ENCODE measurements at places on chromosomes 4 and X.

DNA sequence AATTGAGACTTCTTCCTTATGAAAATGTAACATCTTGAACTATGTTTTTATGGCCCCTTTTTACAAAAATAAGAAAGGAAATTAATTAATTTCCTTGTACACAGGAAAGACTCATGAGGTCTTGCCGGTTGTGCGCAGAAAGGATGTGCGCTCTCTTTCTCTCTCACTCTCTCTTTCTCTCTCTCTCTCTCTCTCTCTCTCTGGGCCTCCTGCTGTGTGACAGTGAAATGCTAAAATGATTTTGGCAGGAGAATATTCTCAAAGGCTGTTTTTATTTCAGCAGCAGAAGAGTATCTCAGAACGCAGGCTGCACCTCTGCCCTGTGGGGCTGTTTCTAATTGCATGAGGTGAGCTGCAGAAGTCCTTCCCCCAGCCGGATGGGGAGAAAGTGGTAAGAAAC lies 349.0 kb downstream of the MID1IP1 start:
- DNase-seq: no peak

DNA sequence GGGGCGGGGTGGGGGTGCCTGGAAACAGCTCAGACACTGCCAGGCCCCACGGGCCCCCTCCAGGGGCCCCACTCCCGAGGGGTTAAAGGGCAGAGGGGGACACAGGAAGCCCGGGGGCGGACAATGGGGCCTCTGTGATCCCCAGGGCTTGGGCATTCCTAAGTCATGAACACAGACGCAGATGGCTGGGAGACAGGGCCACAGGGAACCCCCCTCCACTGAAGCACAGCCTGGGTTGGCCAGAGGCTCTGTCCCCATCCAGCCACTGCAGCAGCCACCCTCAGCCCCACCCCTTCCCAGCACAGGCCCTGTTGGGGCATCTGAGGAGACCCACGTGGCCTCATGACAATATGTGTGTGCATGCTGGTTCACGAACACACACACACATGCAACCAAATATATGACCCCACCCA lies 3.9 kb downstream of the L1CAM start:
- DNase-seq: no peak

- DNase-seq: no peak
These were observed 164.6 kb downstream of the PRKX start for GRCh38 chrX:3548765-3549391.

GRCh38 chr4:82284475-82284857 lies 89.3 kb downstream of the HNRNPD start:
- no peak for DNase-seq

DNA sequence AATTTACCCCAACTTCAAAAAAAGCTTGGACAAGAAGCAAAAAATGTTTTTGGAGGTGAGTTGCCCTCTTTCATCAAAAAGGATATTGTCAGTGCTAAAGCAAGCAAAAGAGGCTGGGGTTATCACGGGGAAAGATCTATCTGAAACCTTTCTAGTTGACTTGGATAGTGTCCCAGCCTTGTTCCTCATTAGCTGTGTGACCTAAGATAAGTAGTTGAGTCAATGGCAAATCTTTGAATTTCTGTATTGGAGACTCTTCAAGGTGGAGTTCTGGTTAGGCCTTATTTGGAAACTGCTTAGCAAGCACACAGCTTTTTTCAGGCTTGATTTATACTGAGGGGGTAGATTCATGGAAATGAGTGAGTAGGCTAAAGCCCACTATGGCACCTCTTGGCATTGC lies 271.6 kb downstream of the GRIA3 start:
- no peak for DNase-seq

GRCh38 chrX:17703201-17703600 lies 34.1 kb upstream of the SCML1 start:
- no peak for DNase-seq

GRCh38 chr4:7294176-7294756 lies 101.9 kb downstream of the SORCS2 start:
- no peak for DNase-seq

- DNase-seq: no peak
These were observed 175.7 kb upstream of the MXRA5 start for GRCh38 chrX:3522101-3522650.

DNA sequence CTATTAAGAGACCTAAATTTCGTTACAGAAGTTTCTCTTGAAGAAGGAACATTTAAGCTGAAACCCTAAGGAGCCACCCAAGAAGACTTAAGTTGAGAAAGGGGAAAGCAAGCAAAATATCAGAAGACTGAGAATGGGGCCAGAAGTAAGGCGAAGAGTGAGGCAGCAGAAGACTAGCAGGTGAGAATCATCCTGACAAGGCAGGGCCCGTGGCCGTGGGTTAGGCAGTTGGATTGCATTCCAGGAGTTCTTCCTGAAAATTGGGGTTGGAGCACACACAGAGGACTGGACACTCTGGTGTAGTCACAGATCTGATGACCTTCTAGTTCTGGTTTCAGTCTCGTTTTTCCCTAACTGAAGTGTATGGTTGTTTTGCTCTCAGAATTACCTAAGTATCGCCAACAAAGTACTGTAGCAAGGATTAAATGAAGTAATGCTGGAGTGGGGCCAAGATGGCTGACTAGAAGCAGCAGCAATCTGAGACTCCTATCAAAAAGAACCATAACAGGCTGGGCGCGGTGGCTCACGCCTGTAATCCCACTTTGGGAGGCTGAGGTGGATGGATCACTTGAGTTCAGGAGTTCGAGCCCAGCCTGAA lies 94.4 kb upstream of the GUCY1A1 start:
- no peak for DNase-seq

DNA sequence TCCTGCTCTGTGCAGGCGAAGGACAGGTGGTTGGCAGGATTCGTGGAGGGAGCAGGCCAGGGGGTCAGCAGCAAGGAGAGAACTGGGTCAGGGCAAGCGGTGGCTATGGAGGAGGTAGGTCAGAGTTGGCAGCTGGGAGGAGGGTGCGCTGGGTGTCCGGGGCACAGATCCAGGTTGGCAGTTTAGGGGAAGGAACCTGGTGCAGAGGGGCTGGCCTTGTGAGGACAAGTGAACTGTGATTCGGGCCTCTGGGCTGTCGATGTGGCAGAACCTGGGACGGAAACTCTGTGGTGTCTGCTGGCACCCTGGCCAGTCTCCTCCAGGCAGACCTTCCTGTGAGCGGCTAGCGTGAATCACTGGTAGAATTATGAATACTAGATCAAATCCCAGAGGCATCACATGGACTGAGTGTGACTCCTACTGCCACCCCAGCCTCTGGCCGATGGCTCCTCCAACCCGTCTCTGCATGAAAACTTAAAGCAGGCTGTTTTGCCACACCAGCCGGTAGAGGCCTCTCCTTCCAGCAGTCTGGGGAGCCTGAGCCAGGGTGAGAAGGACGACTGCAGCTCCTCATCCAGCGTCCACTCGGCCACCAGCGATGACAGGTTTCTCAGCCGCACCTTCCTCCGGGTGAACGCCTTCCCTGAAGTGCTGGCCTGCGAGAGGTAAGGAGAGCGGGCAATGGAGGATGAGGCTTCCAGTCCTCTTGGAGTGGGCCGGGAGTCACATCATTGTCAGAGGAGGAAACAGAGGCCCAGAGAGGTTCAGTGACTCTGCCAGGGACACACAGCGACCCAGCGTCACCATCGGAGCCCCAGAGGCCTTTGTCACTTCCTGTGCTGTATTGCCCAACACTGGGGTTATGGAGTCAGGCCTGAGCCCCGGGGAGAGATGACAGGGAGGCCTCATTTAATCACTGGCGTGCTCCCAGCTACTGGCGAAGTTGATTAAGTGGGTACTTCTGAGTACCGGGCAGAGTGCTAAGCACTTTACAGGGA lies 20.3 kb downstream of the EVC start:
- DNase-seq: no peak

DNA sequence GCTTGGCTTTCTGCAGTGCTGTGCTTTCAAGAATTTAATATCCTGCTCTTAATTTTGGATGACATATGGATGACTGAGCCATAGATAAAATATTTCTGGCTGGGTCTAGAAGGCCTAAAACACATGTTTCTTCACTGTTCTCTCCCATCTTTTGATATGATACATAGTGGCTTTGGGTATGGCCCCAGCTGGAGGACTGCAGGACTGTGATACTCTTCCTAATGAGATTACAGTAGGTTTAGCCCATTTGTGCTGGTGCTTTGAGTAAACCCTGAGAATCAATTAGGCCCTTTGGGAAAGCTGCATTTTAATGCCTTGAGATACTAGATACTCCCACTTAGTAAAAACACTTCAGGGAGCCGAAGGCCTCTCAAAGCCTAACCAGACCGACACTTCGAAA lies 38.0 kb downstream of the KIT start:
- DNase-seq: no peak

- DNase-seq: no peak
These were observed 676.3 kb upstream of the BOD1L1 start for GRCh38 chr4:14303856-14304255.

DNA sequence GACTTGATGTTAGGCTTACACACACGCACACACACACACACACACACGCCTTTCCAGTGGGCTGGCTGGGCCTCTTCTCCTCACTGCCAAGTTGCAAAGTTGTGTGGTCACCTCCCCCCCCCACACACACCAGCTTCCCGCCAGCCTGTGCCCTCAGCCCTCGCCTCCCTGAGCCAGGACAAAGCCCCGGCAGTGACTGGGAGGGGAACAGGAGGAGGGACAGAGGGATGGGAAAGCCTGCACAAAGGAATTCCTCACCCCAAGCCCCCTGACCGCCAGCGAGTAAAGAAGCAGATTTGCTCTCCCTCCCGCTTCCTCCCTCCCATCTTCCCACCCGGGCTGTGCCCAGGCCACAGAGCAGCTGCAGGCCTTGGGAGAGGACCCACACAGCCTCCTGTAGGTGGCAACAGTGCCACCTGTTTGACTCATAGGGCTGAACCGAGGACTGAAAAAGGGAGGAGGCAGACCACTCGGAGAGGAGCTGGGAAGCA lies at the start of gene GDPD2:
TSS of gene GDPD2 (plus strand) at position 464 of the 491 bp plus-strand sequence. CDS start 1,671 bp downstream, outside the sequence.
- no peak for DNase-seq

- no peak for DNase-seq
These were observed 48.5 kb downstream of the HTT-AS start for GRCh38 chr4:3025881-3026280.

DNA sequence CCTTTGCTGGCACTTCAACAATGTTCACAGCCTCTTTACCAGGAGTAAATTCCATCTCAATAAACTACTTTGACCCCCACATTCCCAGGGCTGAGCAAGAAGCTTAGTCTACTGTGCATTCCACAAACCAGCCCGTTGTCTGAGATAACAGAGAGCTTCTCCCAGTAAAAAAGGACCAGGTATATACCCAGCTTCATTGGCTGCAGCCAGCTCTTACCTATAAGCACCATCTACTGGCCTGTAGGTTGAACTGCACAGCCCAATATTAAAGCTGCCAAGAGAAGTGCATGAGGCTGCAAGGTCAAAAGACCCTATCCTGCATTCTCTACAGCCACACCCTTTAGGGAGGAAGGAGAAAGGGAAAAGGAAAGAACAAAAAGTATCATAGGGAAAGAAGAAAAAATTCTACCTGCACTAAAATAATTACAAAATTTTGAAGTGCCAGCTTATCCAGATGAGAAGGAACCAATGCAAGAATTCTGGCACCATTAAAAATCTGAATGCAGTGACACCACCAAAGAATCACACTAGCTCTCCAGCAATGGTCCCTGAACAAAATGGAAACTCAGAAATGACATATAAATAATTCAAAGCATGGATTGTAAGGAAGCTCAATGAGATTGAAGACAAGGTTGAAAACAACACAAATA lies 45.7 kb upstream of the INTU start:
- DNase-seq: no peak

DNA sequence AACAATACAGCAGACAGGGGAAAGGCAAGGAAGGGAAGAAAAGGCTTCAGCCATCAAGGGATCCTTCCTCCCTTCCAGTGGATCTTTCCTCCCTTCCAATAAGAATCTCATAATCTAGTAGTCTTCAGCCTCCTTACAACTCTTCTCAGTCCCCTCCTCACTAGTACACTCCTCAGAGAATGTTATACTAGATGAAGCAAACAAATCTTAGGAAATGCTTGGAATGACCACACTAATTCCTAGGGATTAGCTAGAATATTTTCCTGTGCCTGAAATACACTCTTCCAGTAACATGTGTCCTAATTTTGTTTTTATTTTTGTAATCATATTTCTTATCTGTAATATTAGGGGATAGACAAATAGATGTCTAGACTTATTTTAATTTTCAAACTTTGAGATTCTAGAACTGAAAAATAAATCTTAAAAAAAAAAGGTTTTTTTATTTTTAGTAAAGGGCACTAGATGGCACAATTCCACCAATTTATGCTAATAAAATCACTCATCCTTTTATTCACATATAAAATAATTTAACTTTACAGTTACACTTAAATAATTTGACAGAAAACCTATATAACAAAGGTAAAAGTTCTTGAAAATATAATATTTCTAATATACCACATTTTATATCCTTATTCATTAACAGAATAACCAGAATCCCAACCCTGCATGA lies 7.0 kb upstream of the STPG2 start:
- DNase-seq: no peak

GRCh38 chrX:151796576-151796975 lies 62.0 kb downstream of the CNGA2 start:
- DNase-seq: no peak

DNA sequence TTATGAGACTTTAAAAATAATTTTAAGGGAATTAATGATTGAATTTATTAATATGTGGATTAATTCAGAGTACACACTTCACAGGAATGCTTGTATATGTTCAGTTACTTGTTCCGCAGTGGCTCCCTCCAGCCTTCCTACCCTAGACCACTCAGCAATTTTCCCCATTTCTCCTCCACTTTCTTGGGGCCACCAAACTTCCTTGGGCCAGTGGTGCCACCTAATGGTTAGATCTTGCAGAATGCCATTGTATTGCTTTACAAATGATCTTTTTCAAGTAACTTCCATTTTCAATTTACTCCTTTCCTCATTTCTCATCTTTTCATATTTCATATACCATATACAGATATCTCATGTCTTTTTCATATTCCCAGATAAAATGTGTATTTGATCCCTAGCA lies 3.6 kb upstream of the RNF175 start:
- no peak for DNase-seq

DNA sequence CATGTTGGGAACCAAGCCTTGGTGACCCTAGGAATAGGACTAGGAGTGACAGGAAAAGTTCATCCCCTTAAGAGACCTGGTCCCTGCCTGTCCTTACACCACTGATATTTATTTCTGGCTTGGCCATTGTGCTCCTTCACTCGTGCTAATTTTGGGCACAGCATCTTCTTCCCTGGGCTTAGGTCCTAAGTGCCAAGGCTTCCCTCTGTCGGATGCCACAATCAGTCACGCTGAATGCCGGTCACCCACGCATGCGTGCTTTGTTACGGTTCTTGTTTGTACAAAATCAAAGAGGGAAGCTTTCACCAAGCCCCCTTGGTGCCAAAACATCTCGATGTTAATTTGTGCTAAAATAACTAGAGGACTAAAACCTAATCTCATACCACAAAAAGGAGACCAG lies 17.4 kb upstream of the MAP3K15 start:
- DNase-seq: no peak

GRCh38 chrX:150663073-150663472 lies 30.1 kb upstream of the MTMR1 start:
- no peak for DNase-seq

GRCh38 chrX:8971116-8971515 lies 62.8 kb downstream of the FAM9B start:
- no peak for DNase-seq

GRCh38 chr4:83146841-83147240 lies 32.3 kb upstream of the PLAC8 start:
- no peak for DNase-seq

Measured in stimulated activated CD8-positive, alpha-beta memory T cell treated with anti-CD3 and anti-CD28 coated beads, Interleukin-15, amount 100 ng/mL, for 4 hours (primary cell).